ENCODE measurements at places on chromosomes 2 and 18.

- no peak for DNase-seq
These were observed at the start of gene SCN3A for GRCh38 chr2:165203689-165204559. Gene SCN3A (minus strand): TSS chr2:165204050. CDS start chr2:165176394, 27,656 bp downstream.

DNA sequence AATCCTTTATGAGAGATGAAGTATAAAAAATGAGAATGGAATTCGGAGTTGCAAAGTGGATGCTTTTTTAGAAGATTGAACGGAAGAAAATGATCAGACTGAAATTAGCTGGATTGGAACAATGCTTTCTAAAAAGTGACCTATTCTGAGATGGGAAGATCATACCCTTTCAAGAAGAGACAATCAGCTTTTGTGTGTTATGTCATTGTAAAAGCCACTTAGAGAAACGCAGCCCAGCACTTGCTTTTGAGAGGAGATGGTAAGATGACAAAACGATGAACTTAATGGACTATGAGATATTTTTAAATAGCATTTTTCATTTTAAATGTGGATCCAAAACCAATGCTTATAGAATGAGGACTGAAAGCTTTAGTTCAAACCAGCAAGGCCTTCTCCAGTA lies 871.4 kb upstream of the KLHL29 start:
- no peak for DNase-seq

- peak; percentile 49 for DNase-seq
These were observed 993 bp downstream of the RBMS1 start for GRCh38 chr2:160492401-160493226.

DNA sequence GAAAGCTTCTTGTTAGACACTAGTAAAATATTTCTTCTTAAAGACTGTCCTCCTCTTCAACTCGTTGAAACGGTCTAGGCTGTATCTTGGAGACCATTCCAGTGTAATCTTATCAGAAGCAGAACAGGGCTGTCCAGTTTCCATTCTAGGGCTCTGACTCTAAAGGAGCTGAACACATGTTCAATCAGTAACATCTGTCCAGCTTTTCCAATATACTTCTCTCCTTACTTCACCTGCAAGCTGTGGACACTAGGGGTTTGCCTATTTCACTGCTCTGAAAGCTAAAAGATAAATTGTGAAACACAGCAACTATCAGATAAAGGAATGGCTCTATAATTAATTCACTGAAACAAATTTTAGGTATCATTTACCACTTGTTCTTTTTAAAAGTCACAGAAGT lies 73.8 kb downstream of the ZNF385B start:
- no peak for DNase-seq

DNA sequence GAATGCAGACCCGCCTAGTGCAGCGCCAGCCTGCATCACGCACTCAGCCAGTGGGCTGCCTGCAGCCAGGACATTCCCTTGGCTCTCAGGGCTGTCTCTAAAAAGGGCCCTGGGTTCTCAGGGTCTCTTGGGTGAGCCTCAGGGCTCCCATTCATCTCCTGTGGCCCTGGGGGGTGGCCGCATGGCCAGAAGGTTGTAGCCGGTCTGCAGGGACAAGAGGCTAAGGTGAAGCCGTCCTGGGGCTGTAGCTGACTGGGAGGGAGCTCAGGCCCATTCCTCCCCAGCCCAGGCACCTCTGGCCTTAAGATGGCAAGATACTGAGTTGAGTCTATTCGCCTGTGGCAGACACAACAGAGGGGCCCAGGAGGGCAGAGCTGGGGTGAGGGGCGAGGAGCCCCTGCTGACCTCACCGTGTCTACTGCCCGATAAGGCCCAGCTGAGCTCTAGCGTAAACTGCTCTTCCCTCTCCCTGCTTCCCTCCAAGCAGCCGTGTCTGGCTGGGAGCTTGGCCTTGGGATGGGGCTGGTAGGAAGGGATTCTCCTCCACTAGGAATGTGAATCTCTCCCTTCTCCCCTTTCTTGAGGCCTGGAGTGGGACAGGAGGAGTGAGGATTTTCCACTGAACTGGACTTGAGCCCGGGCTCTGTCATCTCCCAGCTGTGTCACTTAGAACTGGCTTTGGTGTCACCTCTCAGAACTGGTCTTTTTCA lies 37.9 kb downstream of the INHBB start:
- no peak for DNase-seq

GRCh38 chr18:37588289-37588688 lies 22.7 kb upstream of the CELF4 start:
- no peak for DNase-seq

GRCh38 chr18:13256444-13257305 lies 38.1 kb downstream of the LDLRAD4 start:
- no peak for DNase-seq

- DNase-seq: no peak
These were observed 31.1 kb downstream of the EPAS1 start for GRCh38 chr2:46328291-46328690.

GRCh38 chr2:102208774-102209173 lies 22.0 kb downstream of the IL1RL2 start:
- DNase-seq: no peak

All from activated effector memory CD4-positive, alpha-beta T cell treated with Interleukin-2 at 50 U/mL for 16 hours (primary cell).